ENCODE measurements at places on chromosomes 7 and 10.

DNA sequence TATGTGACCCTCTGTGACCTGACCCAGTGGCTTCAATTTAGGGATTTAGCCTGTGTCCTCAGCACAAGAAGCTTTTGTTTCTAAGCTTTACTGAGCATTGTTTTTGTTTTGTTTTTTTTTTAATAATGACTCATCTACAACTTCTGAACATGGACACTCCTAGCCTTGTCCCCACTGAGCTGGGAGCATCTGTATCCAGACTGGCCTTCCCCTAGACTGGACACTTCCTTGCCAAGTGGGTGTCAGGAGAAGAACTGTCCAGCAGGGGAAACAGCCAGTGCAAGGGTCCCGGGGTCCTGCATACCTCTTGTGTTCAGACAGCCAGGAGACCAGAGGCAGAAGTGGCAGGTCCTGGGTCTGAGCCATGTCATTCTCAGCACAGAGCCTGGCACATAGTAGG lies 108.6 kb downstream of the TMEM130 start:
- DNase-seq, result no peak

DNA sequence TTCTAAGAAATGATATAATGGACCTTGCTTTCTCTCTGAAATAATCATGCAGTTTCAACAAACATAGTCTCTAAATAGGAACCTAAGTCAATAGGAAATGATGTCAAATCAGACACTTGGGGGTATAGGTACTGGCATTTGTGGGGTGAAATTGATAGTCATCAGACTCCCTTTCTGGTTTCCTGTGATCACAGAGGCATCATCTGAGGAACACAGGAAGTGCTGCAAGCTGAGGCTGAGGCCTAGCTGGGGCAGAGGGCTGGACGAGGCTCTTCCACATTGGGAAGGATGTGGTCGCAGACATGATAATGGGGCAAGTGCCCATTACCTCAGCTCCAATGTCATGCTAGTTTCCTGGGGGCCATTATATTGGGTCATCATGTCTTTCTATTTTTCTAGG lies 33.5 kb upstream of the TARP start:
- DNase-seq, result no peak

DNA sequence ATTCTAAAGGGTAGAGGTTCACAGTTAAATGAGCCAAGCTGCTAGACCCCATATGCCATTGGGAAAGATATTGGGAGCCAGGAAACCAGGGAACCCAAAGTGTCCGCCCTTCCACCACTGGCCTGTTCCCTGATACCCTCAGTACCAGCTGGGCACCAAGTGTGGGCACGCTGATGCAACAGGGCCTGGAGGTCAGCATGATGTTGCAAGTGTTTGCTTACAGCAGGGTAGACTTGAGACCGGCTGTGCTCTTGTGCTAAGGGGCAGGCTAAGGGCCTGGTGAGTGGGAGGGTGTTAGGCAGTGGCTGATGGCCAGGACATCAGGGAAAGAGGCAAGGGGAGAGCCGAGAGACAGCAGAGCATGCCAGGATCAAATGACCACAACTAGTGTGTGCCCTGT lies 21.0 kb upstream of the MYL7 start:
- peak; percentile 9 for DNase-seq

DNA sequence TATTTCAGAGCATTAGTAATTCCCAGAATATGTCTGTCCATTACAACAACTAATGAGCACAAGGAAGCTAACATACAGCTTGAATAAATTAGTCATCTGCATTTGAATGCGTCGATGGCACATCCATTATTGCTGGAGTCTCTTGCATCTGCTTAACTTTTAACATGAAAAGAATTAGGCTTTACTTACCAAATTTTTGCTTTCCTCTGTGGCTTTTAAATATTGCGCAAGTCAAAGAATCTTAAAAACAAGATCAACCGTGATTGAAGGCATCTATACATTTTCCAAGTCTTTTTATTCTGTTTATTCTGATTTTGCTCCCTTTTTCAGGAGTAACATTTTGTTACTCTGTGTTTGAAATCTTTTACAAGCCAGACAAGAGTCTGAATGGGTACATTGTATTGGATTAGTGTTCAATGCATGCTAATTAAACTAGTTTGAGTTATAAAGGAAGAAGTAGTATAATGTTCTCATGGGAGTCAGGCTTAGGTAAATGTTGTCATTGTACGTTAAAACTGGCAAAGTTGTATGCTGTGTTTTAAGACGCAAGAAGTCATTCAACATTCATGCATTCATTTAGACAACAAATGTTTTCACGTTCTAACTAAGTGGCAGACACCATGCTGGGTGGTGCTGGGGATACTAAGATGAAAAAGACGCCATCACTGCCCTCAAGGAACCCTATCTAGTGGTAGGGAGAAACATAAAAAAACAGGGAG lies 4.0 kb upstream of the CACNB2 start:
- DNase-seq, result no peak

DNA sequence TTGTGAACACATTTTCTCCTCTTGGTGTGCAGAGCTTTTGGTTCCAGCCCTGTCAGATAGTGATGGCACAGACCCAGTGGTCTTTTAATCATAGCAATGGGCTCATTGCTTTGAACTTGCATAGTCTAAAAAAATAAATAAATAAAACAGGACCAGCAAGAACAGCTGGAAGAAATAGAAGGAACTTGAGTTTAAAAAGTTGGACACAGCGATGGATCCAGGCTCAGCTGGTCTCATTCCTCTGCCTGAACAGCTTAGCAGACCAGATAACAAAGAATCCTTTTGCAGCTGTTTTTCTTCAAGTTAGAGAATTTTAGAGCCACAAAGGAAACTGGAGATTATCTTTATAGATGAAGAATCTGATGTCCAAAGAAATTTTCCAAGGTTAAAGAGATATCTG lies 1005.6 kb downstream of the LRMDA start:
- peak; percentile 14 for DNase-seq

- DNase-seq, result no peak
Observed at GRCh38 chr7:21076054-21076453, 289.4 kb upstream of the SP8 start.

- DNase-seq, result no peak
Observed at GRCh38 chr10:60769406-60769805, 8.9 kb upstream of the CDK1 start.

- no peak for DNase-seq
Observed at GRCh38 chr7:51249991-51250390, 66.6 kb downstream of the COBL start.
